ENCODE measurements at places on chromosomes 7 and 10.

- no peak for DNase-seq
These were observed 352.2 kb downstream of the PRPF18 start for GRCh38 chr10:13938950-13939349.

DNA sequence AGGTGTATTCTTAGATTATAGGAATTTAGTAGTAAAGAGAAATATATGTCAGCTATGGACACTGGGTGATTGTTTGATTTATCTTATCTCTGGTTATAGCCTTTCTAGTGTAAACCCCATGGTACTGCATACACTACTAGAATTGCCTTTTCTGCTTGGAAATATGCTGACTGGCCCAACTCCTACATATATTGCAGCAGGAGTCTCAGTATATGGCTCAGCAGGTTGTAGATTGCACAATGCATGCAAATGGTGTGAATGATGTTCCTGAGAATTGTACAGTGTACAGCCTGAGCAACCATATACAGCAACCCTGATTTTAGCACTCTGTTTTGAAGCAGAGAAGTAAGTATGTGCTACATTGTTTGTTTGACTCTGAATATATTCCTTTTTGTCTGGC, 153.4 kb upstream of the NPY start:
- no peak for DNase-seq

DNA sequence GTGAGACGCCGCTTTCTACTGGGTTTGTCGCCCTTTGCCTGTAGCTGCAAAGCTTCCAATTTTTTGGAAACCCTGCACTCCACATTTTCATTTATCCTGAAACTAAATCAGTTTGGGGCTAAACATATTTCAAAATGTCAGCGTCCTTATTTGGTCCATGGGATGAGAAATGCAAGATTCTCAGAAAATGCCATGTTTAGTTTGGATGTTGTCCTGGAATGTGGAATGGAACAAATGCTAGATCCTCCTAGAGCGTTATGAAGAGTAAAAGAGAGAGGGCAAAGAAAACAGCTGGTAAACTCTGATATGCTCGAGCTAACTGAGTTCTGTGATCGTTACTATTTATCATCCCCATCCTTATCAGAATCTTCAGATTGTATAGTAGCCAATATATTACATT, 236.9 kb downstream of the KLF6 start:
- no peak for DNase-seq

- no peak for DNase-seq
These were observed 3.1 kb upstream of the ADAP1 start for GRCh38 chr7:957418-958220.

- no peak for DNase-seq
These were observed 108.7 kb downstream of the GFRA1 start for GRCh38 chr10:116164291-116164690.

GRCh38 chr10:110083884-110084283, 76.1 kb downstream of the ADD3 start:
- no peak for DNase-seq

DNA sequence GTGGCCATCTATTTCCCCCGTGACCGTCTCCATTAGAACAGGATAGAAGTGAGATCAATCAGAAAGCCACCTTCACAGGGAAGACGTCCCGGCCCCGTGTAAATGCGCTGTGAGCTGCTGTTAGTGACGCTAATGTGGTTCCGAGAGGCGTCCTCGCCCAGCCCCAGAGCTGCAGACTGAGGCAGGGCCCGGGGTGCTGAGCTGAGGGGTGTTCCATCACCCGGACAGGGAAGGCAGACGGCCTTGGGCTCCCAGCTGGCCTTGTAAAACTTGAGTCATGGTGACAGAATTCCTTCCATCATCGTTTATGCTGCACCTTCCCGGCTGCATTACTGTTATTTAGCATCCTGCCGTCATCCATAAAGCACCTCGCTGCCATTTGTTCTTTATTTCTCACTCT, 195.3 kb upstream of the CTBP2 start:
- no peak for DNase-seq

- DNase-seq, result no peak
These were observed 108.9 kb upstream of the FAM3C start for GRCh38 chr7:121505021-121505420.

GRCh38 chr10:29176845-29177832, 111.7 kb upstream of the LYZL1 start:
- no peak for DNase-seq

GRCh38 chr10:1523221-1523620, 214.1 kb downstream of the ADARB2 start:
- DNase-seq, result no peak
